ENCODE measurements at places on chromosomes 4 and X.

DNA sequence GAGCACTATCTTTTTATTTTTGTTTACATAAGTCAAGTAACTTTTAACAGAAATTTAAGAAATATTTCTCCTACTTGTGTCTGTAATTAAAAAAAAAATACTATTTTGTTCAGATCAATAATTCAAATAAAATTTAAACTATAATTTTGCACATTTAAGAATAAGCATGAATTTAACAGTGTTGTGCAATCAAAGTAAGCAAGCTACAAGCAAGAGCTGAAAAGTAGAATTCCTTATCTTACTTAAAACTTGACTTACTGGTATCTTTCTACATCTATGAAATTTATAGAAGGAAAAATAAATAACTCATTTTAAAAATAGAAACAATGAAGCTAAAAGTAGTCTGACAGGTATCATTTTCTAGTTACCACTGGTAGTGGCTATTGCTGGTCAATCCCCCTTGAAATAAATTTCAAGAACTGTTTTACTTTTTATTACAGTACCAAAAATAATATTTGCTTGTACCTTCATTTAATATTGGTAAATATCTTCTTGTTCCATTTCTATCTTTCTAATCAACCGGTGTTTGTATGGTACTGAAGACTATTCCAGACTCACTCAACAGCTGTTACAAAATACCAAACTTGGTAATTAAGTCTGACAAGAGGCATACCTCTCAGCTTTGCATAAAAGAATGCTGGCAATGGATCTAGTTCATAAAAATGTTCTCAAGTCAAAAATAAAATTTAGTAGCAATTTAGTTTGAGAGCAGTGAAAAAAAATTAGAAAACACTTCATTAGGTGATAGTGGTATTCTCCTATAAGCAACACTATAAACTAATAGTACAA, 62.2 kb downstream of the NOCT start:
- no peak for DNase-seq

- DNase-seq = no peak
Measured at GRCh38 chr4:156643826-156644225, 327.8 kb downstream of the PDGFC start.

- no peak for DNase-seq
Measured at GRCh38 chr4:141330616-141331015, 109.9 kb downstream of the ZNF330 start.

- DNase-seq = no peak
Measured at GRCh38 chrX:115494161-115494560, 66.8 kb upstream of the PLS3 start.

DNA sequence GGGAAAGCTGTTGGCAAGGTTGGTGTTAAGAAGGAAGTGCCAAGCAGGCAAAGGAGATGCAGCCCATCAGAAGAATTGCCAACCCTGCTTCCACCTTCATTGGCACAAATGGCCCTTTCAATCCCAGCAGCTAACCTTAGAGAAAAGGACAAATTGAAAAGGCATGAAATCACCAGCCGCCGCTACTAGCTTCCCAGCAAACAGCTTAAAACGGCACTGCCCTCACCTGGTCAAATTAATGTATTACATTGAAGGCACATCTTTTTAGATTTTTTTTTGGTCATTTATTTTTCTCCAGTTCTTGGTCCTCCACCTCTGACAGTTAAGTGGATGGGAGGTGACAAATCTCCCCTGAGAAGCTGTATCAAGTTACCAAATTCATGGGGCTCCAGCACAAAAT, 51.0 kb upstream of the NHSL2 start:
- peak; percentile 27 for DNase-seq
